ENCODE measurements at places on chromosomes 1 and 21.

DNA sequence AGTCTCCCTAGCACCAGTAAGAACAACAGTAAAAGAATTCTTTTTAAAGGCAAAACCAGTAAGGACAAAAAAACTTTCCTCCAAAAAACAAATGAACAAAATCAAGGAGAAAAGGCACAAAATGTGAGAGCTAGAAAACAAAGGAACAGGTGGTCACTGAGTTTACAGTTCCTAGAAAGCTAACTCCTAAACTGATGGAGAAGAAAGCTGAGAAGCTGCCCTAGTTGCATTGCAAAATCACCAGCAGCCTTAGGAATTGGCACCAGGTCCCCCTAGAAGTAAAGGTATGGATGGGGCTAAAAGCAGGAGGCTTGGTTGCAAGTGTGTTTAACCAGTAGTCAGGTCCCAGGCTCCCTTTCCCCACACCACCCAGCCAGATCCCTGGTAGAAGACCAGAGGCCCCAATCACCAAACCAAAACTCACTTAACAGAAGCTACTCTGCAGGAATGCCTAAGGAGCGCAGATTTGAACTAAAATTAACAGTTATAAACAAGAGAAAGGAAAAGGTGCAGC lies 47.6 kb downstream of the RAB3GAP2 start:
- DNase-seq = no peak

GRCh38 chr1:6247651-6248050 lies 3.7 kb downstream of the HES3 start:
- no peak for DNase-seq

GRCh38 chr1:67916140-67916886 lies 83.0 kb upstream of the GNG12 start:
- no peak for DNase-seq

GRCh38 chr1:84907095-84907827 lies 14.3 kb upstream of the LPAR3 start:
- no peak for DNase-seq

- no peak for DNase-seq
Measured at GRCh38 chr21:41684381-41685245, 82.2 kb downstream of the RIPK4 start.

DNA sequence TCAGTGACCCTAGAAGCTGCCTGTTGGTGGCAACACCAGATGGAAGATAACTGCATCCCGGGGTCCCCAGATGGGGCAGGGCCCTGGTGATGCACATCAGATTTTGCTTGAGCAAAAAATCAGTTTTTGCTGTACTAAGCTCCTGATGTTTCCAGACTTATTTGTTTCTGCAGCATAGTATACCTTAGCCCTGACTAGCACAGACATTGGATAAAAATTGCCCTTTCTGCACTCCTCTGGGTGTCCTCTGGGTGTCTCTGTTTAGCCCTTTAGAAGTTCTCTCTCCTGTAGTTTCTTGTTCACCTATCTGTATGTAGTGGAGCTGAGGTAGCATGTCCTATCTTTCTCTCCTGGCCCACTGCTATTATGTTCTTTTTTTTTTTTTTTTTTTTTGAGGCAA lies 30.3 kb upstream of the PLA2G2C start:
- DNase-seq = no peak

GRCh38 chr1:241408170-241408569 lies 51.2 kb upstream of the RGS7 start:
- DNase-seq = no peak

GRCh38 chr1:44650159-44650831 lies 24.0 kb downstream of the TMEM53 start:
- DNase-seq = no peak

DNA sequence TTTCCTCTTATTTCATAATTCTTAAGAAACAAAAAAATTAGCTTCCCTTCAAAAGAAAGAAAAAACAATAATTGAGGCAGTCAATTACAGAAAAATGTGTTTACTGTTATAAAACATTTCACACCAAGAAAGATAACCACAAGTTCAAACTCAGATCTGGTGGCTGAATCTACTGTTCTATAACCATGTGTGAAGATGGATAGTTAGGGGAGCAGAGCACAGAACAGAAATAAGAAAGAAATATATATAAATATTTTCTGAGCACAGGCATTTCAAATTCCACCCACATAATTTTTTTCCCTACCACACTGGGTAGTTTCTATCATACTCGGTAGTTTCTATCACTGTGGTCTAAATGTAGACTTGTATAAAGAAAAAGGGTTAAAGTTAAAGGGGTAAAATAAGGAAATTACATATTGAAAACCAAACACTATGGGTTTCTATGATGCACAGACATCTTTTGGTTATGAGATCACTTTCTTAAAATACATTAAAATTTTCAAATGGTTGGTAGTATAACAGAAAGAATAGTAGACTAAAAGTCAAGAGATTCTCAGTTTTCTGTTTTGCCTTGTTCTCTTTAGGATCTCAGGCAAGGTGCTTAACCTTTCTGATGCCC lies 10.8 kb downstream of the LYST start:
- DNase-seq = no peak

DNA sequence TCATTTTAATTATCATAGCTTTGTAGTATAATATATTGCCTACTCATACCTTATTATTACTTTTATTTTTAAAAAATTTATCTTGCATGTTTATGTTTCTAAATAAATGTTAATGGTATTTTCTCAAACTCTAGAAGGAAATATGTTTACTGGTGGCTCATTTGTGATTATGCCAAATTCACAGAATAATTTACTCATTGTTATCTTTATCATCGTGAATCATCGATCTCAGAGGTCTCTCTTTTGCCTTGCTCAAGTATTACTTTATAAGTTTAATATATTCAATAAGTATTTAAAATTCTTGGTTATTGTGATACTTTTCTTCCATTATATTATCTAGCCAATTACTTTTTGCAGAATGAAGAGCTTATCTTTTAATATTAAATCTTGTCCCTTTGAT lies 836.7 kb upstream of the ADAMTS5 start:
- no peak for DNase-seq

- DNase-seq = no peak
Measured at GRCh38 chr1:159560599-159560998, 24.8 kb upstream of the OR10J5 start.

DNA sequence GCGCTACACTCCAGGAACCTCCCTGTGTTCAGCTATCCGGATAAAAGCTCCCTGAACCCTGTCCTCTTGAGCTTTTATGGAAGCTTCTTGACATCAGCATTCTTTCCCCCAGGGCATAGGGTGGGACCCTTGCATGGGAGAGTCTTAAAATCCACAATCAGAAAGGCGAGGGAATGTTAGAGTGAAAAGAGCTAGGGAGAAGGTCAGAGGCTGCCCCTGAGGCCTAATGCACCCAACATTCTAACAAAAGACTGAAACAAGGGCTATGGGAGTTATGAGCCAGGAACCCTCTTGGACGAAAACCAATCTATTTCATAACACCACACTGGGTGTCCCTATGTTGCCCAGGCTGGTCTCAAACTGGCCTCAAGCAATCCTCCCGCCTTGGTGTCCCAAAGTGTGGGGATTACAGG lies 36.7 kb downstream of the NEK2 start:
- no peak for DNase-seq

DNA sequence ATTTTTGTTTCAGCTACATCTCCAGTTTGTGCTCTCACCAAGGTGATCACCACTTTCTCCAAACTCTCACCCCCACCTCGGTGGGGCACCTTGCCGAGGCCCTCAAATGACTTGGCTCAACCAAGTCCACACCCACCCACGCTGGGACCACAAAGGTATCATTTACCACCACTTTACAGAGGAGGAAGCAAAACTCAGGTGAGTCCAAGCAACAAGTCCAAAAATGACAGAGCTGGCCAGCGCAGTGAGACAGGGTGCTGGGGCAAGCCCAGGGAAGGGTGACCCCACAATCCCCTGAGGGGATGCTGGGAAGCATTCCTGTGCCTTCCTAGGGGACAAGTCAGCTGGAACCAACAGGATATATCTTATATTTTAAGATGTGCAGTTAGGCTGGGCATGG lies 24.7 kb downstream of the SSBP3 start:
- DNase-seq = no peak

DNA sequence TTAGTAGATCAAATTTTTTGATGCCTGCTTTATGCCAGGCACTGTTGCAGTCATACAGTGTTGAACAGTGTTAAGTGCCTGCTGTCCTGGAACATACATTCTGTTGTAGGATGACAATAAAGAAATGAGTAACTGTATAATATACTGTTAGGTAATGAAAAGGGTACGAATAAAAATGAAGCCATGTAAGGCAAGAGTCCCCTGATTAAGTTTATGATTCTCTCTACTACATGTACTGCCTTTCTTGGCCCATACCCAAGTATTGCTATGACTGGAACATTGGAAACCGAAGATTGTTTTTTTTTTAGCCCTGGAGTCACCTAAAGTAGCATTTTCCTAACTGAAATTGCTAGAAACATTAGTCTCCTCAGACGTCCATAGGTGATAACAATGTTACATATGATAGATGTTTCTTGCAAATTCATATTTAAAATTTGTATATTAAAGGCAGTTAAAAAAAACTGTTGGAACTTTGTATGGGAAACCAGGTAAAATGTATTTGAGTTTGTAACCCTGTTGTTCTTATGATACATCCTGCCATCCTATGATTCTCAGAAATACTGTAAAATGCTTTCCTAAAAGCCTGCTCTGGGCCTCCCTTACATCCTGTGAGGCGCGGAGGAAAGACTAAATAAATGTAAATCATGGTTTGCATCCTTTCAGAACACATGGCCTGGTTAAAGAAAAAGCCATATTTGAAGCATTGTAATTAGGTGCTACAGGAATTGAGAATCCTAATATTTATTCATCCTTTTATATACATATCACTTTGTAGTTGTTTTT lies 5.8 kb downstream of the ATP5PB start:
- no peak for DNase-seq

DNA sequence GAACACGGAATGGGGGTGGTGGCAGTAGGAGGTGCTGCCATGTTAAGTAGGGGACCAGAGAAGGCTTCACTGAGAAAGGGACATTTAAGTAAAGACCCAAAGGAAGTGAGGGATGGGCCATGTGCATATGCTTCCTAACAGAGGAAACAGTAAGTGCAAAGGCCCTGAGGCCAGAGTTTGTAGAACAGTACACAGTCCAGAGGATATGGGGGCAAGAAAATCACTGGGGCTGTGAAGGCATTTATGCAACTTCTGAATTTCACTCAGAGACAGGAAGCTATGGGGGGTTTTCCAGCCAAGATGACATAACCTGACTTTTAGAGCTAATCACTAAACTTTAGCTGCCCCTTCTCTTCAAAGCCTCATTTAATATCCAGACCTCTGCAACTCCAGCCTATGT lies 202.5 kb upstream of the EDN2 start:
- no peak for DNase-seq

GRCh38 chr1:15153842-15154479 lies 414 bp downstream of the TMEM51 start:
- DNase-seq = no peak

GRCh38 chr1:227321035-227321434 lies 2.7 kb upstream of the CDC42BPA start:
- DNase-seq = no peak

- no peak for DNase-seq
Measured at GRCh38 chr1:37932759-37933158, 14.1 kb downstream of the INPP5B start.

GRCh38 chr1:71106658-71107322 lies 26.0 kb upstream of the ZRANB2 start:
- DNase-seq = no peak

- no peak for DNase-seq
Measured at GRCh38 chr1:11114966-11115365, 15.3 kb upstream of the EXOSC10 start.

GRCh38 chr1:198764748-198765147 lies 125.9 kb downstream of the PTPRC start:
- no peak for DNase-seq

DNA sequence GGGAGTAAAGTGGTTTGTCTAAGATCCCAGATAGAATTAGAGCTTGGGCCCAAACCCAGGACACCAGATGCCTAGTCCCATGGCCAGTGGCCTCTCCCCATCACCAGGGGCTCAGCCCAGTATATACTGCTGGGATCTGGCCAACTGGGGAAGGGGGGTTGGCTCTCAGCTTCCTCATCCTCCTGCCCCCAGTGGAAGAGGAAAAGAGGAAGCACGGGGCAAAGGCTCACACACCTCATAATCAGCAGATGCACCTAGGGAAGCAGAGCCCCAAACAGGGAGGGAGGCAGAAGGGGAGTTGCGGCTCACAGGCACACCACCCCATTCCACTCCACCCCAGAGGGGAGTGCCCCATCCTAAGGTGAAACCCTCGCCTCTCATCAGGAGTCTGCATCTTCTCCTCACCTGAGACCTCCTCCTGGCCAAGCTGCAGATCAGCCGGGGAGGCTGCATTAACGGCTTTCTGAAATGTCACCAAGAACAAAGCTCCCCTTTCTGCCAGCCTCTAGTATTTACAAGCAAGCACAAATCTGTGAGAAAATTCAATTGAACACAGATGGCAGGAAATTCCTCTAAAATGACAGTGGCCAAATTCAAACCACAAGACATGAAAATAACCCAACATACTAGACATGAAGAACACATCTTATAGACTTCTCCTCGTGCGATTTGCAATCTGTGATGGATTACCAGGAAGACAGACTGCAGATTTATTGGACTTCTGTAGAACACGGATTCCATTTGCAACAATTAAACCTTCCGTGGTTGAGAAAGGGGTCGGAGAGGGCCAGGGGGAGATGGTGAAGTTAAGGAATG lies 82.8 kb downstream of the GLIS1 start:
- DNase-seq = no peak

- no peak for DNase-seq
Measured at GRCh38 chr1:64039390-64039926, 164.0 kb upstream of the UBE2U start.

All from central memory CD4-positive, alpha-beta T cell (primary cell).